ENCODE measurements at places on chromosomes 6 and 20.

DNA sequence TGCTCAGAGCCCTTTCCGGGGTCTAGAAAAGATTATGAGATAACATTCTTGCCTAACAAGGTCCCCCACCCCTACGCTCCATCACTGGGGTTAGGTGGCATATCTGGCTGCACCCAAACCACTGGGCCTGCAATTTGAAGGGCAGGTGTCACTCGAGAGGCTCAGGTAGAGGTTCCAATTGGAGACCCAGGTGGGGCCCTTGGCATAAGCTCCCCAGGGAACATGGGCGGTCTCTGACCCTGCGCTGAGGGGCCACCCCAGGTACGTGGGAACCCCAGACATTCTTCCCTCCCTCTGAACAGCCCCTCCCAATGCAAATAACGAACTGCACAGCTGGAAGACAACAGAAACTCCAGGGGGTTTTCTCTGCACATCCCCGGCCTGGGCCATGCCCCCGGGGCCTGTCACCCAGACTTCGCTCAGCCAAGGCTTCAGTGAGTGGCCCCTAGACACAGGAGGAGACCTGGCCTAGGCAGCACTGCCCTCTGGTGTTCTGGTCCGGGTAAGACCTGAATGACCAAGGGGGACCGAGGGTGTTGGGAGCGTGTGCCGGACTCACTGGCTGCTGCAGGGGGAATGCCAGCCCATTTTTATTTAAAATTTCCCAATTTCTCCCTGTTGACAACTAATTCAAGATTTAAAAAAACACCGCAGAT is 47.5 kb downstream of the DSTN start:
- DNase-seq, result no peak

DNA sequence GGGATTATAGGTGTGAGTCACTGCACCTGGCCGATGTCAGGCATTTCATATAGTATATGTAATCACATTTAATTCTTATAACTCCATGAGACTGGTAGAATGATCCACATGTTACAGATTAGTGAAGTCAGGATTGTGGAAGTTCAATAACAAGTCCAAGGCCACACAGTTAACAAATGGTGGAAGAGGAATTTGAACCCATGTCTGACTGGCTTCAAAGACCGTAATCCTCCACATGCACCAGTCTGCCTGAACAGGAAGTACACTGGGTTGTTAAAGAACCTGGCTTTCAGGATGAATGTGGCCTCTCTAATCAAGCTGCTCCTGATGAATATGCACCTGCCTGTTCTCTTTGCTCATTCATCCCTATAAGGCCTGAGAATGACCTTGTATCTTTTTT is 122.0 kb upstream of the HDAC2 start:
- no peak for DNase-seq

GRCh38 chr6:169852504-169853195 is 101.2 kb downstream of the ERMARD start:
- DNase-seq, result no peak

GRCh38 chr20:48052475-48052835 is 267.2 kb upstream of the SULF2 start:
- no peak for DNase-seq

- no peak for DNase-seq
Measured at GRCh38 chr6:113664909-113665308, 192.2 kb upstream of the MARCKS start.
